Stimulated activated CD8-positive, alpha-beta memory T cell treated with anti-CD3 and anti-CD28 coated beads, Interleukin-4, amount 100 ng/mL, for 4 hours (primary cell): ENCODE measurements at places on chromosomes 1 and 21.

- DNase-seq = no peak
Measured at GRCh38 chr1:215835951-215836350, 268.8 kb downstream of the KCTD3 start.

DNA sequence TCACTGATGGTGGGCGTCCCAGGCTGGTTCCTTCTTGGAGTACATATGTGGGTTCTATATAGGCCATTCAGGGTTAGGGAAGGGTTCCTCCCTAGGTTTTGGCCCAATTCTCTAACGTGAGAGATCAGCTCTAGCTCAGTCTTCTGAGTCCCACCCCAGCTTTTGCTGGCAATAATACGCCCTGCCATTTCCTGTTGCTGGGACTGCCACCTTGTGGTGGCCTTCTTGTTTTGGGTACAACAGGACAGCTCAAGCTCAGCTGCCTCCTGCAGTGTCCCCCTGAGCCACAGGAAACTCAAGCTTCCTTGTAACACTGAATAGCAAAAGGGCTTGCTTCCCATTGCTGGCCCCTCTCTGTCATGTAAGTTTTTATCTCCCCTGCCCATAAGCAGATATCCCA, 77.8 kb downstream of the BACH1 start:
- peak; percentile 8 for DNase-seq

GRCh38 chr1:209901211-209901610, 36.8 kb upstream of the SYT14 start:
- no peak for DNase-seq

DNA sequence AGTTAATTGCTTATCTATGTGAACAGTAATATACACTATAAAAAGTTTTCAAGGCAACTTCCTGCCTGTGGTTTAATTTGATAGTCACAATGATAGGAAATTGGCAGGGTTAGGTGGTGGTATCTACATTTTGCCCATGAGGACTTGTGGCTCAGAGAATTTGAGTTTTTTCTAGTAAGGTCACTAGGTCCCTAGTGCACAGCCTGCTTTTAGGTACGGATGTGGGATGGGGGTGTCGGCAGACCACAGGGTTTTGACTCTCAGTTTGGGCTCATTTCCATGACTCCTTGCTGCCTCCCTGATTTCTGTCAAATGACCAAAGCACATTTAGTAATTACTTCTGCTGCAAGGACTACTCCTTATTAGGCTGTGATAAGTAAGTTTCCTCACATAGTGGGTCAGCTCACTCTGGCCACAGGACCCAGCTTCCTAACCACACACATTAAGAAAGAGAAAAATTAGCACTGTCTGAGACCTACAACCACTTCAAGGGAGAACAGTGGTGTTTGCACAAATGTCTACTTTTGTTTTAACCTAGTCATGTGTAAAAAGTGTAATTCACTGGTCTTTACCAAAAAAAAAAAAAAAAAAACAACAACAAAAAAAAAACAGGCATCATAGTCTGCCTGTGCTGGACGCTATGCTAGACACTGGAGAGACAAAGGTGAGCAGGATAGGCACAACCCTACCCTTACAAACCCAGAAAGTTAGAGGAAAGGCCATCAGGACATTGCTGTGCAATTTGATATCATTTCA, 43.7 kb downstream of the MRPL39 start:
- DNase-seq = no peak

DNA sequence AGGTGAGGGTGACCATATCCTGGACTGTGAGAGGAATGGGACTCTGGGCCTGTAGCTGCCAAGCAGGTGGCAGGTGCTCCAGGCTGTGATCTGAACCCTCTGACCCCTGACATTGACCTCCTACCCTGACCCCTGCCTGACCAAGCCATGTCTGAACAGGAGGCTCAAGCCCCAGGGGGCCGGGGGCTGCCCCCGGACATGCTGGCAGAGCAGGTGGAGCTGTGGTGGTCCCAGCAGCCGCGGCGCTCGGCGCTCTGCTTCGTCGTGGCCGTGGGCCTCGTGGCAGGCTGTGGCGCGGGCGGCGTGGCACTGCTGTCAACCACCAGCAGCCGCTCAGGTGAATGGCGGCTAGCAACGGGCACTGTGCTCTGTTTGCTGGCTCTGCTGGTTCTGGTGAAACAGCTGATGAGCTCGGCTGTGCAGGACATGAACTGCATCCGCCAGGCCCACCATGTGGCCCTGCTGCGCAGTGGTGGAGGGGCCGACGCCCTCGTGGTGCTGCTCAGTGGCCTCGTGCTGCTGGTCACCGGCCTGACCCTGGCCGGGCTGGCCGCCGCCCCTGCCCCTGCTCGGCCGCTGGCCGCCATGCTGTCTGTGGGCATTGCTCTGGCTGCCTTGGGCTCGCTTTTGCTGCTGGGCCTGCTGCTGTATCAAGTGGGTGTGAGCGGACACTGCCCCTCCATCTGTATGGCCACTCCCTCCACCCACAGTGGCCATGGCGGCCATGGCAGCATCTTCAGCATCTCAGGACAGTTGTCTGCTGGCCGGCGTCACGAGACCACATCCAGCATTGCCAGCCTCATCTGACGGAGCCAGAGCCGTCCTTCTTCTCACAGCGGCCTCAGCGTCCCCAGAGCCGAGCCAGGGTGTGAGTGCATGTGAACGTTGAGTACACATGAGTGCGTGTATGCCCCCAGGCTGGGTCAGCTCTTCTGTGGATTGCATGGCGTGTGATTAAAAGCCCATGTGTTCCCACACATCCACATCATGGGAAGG, 3.1 kb downstream of the TMEM125 start:
- no peak for DNase-seq
